T-helper 17 cell (primary cell): ENCODE measurements at places on chromosomes 12 and 14. TPM values are rescaled to one million over a fixed set of nuclear protein-coding genes. Genes with fewer than 3 reads are reported as not detected.

GRCh38 chr12:16636435-16637055 is 30.6 kb upstream of the LMO3 start:
- H3K4me1 ChIP-seq, result no peaks in the 10 kb centered on the region
- H3K36me3 ChIP-seq, result no peaks in the 10 kb centered on the region
- H3K4me3 ChIP-seq, result no peak overlapping the region
- no peaks in the 10 kb centered on the region for H3K27me3 ChIP-seq
- no peak overlapping the region for H3K27ac ChIP-seq

GRCh38 chr12:7127916-7128626 is 618 bp downstream of the RBP5 start:
- no peaks in the 10 kb centered on the region for H3K27me3 ChIP-seq
- H3K4me1 ChIP-seq, result peaks cover 30% of the 10 kb centered on the region
- peak overlapping the region; percentile 75 for H3K4me3 ChIP-seq
- H3K36me3 ChIP-seq, result peaks cover 2% of the 10 kb centered on the region

GRCh38 chr14:103710771-103711377 is 4.4 kb downstream of the XRCC3 start:
- no peaks in the 10 kb centered on the region for H3K27me3 ChIP-seq
- peaks cover 3% of the 10 kb centered on the region for H3K36me3 ChIP-seq

GRCh38 chr12:80946591-80946990 is 8.9 kb upstream of the LIN7A start:
- no peak for DNase-seq
- H3K4me1 ChIP-seq, result no peaks in the 10 kb centered on the region
- H3K27ac ChIP-seq, result no peak overlapping the region
- no peaks in the 10 kb centered on the region for H3K27me3 ChIP-seq
- no peaks in the 10 kb centered on the region for H3K36me3 ChIP-seq

GRCh38 chr12:115323223-115323905 is 639.4 kb upstream of the TBX3 start:
- no peaks in the 10 kb centered on the region for H3K4me1 ChIP-seq
- H3K27ac ChIP-seq, result no peak overlapping the region
- H3K36me3 ChIP-seq, result no peaks in the 10 kb centered on the region
- no peak overlapping the region for H3K4me3 ChIP-seq
- no peak for DNase-seq

GRCh38 chr14:24059841-24060388 is 8.1 kb downstream of the CARMIL3 start:
- H3K36me3 ChIP-seq, result no peaks in the 10 kb centered on the region
- DNase-seq, result no peak

DNA sequence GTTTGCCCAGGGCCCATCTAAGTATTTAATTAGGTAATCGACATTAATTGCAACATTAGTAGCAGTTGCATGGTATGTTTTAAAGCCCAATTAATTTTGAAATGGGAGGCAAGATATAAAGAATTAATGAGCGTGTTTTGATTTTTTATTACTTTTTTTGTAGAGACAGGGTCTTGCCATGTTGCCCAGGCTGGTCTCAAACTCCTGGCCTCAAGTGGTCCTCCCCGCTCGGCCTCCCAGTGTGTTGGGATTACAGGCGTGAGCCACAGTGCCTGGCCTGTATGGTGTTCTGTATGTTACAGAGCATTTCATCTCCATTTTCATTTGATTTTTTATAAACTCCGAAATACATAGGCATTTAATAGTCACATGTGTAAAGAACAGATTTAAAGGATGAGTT is 856 bp downstream of the GOLGA5 start:
- H3K36me3 ChIP-seq, result peaks cover 2% of the 10 kb centered on the region
- peak overlapping the region; percentile 98 for H3K27ac ChIP-seq
- no peak for DNase-seq
- H3K4me3 ChIP-seq, result peak overlapping the region; percentile 96

- H3K4me3 ChIP-seq, result no peak overlapping the region
- no peaks in the 10 kb centered on the region for H3K4me1 ChIP-seq
- no peaks in the 10 kb centered on the region for H3K36me3 ChIP-seq
- peaks cover 14% of the 10 kb centered on the region for H3K27me3 ChIP-seq
- no peak overlapping the region for H3K27ac ChIP-seq
Observed at GRCh38 chr14:103862393-103862782, 15.0 kb upstream of the PPP1R13B start.

DNA sequence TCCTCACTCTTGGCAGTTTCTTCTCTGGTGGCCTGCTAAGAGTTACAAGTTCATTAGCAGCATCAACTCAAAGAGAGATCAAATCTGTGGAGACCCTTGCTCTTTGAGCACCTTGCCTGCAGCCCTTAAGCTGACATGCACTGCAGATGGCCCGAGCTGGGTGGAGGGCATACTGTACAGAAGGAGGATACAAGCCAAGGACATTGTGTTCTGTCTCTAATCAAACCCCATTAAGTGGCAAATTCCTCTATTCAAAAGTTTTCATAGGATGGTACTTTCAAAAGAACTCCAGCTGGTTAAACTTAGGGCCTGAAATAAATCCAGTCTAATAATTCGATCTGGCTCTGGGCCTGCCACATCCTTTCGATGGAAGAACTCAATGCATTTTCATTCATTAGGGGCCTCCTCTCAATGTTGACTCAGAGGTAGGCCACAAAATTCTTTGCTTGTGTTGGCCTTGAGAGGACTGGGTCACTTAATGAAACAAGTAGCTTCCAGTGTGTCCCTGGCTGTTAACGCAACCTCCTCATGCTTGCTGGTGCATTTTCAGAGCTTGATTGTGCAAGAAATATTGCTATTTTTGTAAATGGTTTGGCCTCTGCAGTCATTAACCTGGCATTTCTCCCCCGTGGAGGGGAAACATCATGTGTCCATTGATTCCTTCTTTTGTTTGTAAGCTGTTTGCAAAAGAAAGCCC is 318.2 kb downstream of the NUAK1 start:
- H3K4me3 ChIP-seq, result no peak overlapping the region
- H3K36me3 ChIP-seq, result no peaks in the 10 kb centered on the region
- DNase-seq, result no peak
- peaks cover 14% of the 10 kb centered on the region for H3K27me3 ChIP-seq
- no peaks in the 10 kb centered on the region for H3K4me1 ChIP-seq

- H3K27me3 ChIP-seq, result no peaks in the 10 kb centered on the region
- DNase-seq, result no peak
- peaks cover 33% of the 10 kb centered on the region for H3K4me1 ChIP-seq
- peaks cover 2% of the 10 kb centered on the region for H3K36me3 ChIP-seq
Observed at GRCh38 chr12:22160396-22161003, 114.5 kb downstream of the CMAS start.

GRCh38 chr14:20116748-20117147 is 6.2 kb downstream of the OR4K17 start:
- no peak overlapping the region for H3K27ac ChIP-seq
- H3K4me3 ChIP-seq, result no peak overlapping the region
- no peaks in the 10 kb centered on the region for H3K36me3 ChIP-seq
- no peak for DNase-seq

DNA sequence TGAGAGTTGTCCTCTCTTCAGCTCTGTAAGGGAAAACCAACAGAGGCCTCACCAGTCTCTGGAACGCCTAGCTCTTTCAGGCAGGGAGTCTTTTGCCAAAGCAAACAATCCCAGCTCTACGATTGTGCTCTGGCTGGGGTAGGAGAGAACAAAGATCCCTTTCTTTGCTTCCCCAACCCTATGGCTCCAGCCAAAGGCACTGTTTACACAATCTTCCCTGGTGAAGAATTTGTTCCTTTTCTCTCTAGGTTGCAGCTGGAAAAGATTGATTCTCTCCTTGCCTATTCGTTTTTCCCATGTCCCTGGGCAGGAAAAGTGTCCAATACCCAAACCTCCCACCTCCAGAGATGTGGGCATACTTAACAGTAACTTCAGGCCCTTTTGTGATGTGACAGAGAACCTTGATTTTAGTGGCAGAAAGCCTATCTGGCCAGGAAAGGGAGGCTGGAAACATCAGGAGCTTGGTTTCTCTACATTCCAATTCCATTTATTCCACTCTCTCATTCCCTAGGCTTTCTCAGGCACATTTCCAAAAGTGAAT is 16.8 kb downstream of the ATP5MC2 start:
- H3K4me1 ChIP-seq, result peaks cover 3% of the 10 kb centered on the region
- no peaks in the 10 kb centered on the region for H3K27me3 ChIP-seq
- no peak overlapping the region for H3K4me3 ChIP-seq
- H3K27ac ChIP-seq, result no peak overlapping the region

The ST8SIA1 gene
- total RNA-seq, result 13.9 TPM

The SCN8A gene
- total RNA-seq, result 0.47 TPM

The RNASE2 gene
- 1.2 TPM for total RNA-seq

The KLRF1 gene
- total RNA-seq, result 0.57 TPM
